ENCODE measurements at places on chromosomes 7 and 10.

DNA sequence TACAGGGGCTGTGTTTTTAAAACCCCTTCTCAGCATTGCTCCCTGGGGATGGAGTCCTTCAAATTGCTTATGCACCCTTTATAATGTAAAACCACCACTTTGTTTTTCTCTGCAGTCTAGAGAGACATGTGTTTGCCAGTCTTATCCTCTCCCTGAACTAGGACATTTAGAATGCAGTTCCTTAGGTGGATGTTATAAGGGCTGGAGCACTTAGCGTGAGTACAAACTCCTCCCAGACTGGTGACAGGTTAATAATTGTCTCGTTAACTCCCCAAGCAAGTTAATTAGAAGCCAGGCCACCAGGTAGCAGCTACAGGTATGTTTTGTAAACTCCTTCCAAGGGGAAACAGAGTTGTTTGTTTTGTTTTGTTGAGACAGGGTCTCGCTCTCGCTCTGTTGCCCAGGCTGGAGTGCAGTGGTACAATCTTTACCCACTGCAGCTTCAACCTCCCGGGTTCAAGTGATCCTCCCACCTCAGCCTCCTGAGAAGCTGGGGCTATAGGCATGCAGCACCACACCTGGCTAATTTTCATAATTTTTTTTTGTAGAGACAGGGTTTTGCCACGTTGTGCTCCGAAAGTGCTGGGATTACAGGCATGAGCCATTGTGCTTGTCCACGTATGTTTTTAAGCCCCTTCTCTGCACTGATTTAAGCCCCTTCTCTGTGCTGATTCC lies 100.2 kb downstream of the FAM107B start:
- no peak for DNase-seq

DNA sequence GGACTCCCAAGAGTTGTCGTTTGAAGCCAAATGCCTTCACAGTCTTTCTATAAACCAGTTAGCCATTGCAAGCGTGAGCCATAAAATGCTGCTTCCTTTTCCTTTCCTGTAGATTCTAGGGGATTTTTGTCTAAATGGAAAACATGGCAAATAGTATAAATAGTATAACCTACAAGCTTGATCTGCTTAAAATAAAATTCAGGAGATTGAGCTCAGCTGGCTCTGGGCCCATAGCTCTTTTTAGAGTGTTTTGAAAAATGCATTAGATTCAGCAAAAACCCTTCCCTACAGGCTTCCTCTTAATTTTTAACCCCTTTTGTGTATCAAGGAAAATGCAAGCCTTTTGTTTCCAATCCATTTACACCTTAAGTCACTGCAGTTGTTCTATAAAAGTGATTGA lies 190.1 kb upstream of the GDF10 start:
- no peak for DNase-seq

DNA sequence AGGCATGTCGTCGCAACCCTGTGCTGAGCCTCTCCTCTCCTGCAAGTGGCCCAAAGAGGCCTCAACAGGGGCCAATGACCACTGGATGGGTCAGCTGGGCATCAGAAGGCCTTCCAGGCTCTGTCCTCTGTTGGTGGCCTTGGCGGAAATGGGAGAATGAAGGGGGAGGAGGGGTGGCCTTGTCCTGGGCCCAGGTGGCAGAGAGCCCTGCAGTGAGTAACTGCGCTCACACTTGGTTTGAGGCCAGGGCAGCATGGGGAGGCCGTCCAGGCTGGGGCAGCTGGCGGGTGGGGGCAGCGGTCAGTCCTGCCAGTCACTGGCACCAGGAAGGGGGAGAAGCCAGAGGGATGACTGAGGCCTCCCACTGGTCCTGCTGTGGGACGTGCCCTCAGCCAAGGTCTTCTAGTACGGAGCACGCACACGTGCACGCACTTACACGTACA lies 59.8 kb downstream of the LHPP start:
- DNase-seq, result no peak

DNA sequence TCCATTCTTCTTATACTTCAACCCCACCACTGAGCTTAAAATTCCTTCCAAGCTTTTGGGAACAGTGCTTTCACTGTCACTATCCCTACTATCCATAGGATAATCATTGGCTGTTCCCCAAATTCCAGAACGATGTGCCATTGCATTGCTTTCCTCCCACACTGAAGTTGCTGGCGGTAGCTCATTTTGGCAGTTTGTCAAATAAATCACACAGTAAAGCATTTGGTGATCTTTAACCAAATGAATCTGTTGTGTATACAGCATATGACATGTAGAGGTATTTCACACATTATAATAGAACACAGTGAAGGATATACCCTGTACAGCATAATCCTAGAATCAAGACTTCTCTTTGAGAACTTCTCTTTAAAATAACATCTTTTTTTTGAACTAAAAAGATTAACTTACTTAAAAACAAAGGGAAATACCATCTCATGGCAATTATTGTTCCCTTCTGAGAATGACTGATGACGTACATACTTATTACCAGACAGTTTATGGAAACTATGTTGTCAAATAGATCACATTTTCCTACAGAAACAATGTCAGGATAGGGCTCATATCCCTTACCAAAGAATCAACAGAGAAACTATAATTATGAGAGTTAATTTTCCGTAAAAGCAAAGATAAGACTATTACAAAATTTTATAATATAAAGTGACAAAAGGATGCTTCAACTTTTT lies 93.6 kb downstream of the CTNNA3 start:
- DNase-seq, result no peak

DNA sequence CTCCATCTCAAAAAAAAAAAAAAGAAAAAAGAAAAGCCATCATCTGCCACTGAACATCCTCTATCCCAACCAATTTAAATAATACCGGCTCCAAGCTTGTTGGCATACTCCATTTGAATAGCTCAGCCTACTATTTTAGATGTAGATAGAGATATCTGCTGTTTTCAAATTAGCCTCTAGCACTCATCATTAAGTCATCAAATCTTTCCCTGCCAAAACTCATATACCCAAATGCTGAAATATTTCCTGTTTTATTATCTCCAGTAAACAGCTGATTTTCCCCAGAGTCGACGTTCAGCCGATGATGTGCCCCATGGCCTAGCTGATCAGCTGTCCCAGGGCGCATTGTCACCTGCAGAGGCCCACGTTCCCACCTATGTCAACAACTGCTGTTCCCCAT lies 34.5 kb upstream of the FRMD4A start:
- no peak for DNase-seq

GRCh38 chr10:74055383-74056049 lies 57.6 kb downstream of the VCL start:
- DNase-seq, result no peak

DNA sequence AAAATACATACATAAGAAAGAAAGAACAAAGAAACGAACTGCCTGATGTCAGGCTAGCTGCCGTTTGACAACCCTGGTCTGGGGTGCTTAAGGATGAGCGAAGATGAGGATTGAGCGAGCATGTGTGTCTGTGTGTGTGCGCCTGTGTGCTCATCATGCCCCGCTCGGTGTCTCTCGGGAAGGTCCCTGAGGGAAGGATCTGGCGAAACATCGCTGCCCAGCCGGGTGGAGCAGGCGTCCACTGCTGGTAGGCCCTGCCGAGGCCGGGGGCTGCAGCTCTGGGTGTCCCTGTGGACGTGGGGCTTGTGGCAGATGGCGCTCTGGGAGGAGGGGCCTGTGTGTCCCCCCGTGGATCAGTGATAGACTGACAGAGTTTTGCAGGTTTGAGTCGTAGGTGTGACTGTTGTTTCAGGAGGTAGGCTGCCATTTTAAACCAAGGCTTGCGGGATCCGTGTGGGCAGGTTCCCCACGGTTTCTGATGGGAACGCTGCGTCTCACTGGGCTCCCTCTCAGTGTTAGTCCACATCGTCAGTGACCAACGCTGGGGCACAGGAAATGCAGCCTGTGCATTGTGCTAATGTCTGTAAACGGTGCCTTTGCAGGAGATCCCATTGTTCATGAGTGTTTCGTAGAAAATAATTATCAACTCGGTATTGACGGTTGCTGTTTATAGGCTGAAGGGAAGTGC lies 5.9 kb upstream of the SUN1 start:
- DNase-seq, result no peak

- no peak for DNase-seq
These were observed 24.5 kb upstream of the KLF14 start for GRCh38 chr7:130758429-130759056.

DNA sequence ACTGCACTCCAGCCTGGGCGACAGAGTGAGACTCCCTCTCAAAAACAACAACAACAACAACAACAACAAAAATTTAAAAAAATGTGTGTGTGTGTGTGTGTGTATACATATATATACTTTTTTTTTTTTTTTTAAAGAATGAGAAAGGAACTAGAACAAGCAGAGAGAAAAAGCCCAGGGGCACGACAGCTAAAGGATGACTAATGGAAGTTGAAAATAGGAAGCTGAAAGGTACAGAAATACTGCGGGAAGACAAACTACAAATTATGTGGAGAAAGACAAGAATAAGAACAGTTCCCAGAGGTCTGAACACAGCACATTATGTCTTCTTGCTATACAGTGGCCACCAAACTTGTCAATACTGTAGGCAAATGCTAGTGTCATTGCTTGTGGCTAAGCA lies 141.9 kb upstream of the PRSS1 start:
- DNase-seq, result no peak

- DNase-seq, result peak; percentile 20
These were observed 670 bp downstream of the TPK1 start for GRCh38 chr7:144835155-144835611.

- DNase-seq, result no peak
These were observed 5.7 kb upstream of the PIP start for GRCh38 chr7:143126146-143126545.

- peak; percentile 99 for DNase-seq
These were observed at the start of gene CYCS for GRCh38 chr7:25125137-25125946. Gene CYCS, minus strand, starts transcription at chr7:25125260. Its CDS starts 1,141 bp downstream, at chr7:25124119.

GRCh38 chr7:21507627-21508343 lies 35.1 kb upstream of the DNAH11 start:
- DNase-seq, result peak; percentile 71

DNA sequence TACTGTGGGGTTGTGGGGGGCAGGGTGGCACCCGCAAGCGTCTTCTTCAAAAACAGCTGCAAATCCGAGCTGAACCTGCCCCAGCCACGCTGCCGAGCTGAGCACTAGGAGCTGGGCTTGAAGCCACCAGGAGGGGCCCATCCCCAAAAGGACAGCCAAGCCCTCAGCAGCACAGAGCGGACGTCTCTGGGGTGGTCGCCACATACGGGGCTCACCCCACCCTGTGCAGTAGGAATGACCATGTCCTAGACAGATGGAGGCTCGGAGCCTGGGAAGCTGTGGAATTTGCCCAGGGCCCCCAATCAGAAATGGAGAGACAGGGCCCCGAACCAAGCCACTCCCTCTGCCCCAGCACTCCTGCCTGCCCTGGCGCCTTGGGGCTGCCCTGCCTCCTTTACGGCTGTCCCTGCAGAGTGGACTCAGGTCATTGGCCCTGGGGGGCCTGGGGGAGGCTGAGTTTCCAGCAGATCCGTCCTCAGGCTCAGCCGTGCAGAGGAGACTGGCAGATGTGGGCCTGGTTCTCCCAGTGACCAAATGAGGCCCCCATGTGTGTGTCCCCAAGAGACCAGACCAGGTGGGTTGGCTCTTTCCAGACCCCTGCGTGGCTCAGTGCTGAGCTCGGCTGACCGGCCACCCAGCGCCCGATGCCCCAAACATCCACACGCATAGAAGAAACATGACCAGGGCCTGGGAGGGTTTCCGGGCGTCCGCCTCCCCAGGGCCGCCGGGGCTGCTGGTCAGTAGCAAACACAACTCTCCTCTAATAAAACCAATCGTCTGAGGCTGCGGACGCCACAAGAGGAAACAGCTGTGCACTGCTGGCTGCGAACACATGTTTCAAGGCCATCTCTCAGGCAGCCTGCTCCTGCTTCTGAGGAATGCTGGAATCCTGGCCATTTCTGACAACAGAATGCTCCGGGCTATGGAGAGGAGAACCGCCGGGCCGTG lies 54.9 kb downstream of the PDGFA start:
- peak; percentile 10 for DNase-seq

- no peak for DNase-seq
These were observed 25.6 kb downstream of the CDC123 start for GRCh38 chr10:12221323-12222298.

- DNase-seq, result no peak
These were observed 16.2 kb downstream of the SORBS1 start for GRCh38 chr10:95544783-95545500.

- no peak for DNase-seq
These were observed 127.1 kb downstream of the GATA3 start for GRCh38 chr10:8181496-8182157.

DNA sequence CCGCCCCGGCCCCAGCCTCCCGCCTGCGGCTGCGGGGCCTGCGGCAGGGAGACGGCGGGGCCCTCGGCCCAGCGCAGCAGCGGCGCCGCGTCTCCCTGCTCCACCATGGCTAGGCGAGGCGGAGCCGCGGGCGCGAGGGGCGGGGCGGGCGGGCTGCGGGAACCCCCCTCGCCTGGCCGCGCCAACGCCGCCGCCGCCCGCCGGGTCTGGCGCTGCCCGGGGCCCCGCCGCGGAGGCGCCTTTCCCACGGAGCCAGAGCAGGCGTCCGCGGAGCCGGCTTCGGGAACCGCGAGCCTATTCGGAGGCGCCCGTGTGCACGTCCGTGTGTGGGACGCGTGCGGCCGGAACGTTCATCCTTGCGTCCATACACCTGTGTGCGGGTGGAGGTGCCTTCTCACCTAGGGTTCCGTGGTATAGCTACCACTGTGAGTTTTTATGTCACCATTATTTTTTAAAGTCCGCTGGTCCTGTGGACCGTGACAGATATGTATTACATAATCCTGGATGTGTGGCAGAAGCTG lies at the start of gene DENND11:
Gene DENND11 (minus strand): TSS at position 120 of the 521 bp plus-strand sequence. CDS start 13 bp downstream, at position 107.
- peak; percentile 41 for DNase-seq

- DNase-seq, result no peak
These were observed 232.8 kb upstream of the NPSR1 start for GRCh38 chr7:34425194-34425593.

DNA sequence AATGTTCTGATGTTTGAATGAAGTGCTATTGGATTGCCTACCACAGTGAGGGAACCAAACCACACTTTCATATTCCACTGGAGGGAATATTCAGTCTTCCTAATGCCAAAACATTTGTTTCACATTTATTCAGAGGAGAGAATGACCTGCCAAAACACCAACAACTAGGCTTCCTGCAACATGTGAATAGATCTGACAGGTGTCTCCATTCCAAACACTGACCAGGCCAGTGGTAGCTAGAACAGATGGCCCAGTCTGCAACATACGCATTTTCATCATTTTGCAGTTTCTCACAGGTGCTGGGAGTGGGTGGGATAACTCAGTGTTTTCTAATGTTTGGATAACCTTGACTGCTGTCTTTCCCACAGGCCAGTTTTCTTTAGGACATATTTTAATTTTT lies 110.0 kb downstream of the RELN start:
- no peak for DNase-seq

DNA sequence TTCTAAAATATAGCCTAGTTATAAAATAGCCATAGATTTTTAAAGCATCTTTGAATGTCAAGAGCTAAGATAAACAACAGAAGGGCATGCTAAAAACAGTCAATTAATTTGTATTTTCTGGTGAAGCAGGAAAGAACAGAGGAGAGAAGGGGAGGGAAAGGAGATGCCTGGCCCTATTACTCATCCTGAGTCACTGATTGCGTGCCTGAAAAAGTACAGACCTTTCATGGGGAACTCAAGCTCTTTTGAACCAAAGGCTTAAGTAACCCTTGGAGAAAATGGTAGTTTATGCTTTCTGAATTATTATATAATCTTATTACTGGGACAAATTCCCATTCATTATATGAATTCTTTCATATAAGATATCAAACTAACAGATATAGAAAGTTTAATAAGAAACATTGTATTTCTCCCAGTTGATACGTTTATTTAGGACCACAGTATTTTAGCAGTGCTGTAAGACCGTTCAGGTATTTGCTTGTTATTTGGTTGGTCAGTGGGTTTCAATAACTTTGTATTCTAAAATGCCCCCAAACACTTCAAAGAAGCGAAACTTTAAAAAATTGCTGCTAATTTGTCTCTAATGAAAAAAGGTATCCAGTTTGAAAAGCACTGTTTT lies 151.3 kb downstream of the HGF start:
- DNase-seq, result no peak

- no peak for DNase-seq
These were observed 47.5 kb downstream of the BRAF start for GRCh38 chr7:140877249-140877524.

Measured in WTC11 (cell line).